ENCODE measurements at places on chromosomes 7 and 10.

GRCh38 chr7:25652366-25652765, 424.1 kb upstream of the NPVF start:
- no peaks in the 10 kb centered on the region for H3K27me3 ChIP-seq
- H3K27ac ChIP-seq: no peak overlapping the region
- no peak overlapping the region for H3K4me3 ChIP-seq
- no peaks in the 10 kb centered on the region for H3K36me3 ChIP-seq
- peaks cover 32% of the 10 kb centered on the region for H3K4me1 ChIP-seq

DNA sequence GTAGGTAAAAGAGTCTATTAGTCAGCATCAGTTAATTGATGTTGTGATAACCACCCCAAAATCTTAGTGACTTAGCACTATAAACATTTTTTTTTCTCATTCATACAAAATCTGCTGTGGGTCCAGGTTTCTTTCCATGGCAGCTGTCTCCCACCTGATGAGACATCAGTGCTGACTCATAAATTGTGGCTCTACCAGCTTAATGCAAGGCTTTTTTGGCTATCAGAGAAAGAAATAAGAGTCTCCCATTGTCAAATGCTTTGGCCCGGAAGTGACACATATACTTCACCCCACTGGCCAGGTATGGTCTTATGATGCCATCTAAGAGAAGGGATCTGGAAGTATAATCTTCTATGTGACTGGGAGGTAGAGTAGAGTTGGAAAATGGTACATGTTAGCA, 14.5 kb downstream of the DNAJB9 start:
- H3K4me1 ChIP-seq: peaks cover 25% of the 10 kb centered on the region
- DNase-seq: no peak
- peaks cover 9% of the 10 kb centered on the region for H3K36me3 ChIP-seq
- no peaks in the 10 kb centered on the region for H3K27me3 ChIP-seq

DNA sequence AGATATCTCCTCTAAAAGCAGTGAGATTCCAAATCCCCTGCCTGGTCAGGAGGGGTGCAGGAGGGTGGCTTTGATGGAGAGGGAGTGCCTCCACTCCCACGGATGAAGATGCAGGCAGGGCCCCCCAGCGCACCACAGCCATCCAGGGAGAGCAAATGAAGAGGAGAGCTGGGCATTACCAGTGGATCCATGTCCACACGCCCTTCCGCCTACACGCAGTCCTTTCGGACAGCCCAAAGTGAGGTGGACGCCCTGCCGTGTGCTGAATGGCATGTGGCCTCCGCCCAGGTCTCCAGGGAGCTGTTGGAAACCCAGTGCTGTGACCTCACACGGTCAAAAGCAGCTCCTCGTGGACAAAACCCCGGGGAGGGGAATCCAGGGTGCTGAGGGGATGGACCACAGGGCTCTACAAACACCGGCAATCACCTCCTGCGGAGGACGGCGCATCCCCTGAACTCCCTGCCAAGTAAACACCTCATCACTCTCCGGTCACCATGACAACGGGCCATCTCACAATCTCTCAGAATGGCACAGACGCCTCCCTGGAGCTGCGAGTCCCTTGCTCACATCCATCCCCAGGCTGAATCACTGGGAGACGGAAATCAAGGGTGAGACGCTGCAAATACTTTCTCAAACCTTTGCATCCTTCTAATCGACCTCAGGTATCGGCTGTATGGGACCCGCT, 35.0 kb upstream of the DNAAF5 start:
- H3K4me1 ChIP-seq: no peaks in the 10 kb centered on the region
- no peak for DNase-seq
- H3K27me3 ChIP-seq: no peaks in the 10 kb centered on the region

- peak; percentile 52 for DNase-seq
- H3K27me3 ChIP-seq: no peaks in the 10 kb centered on the region
- H3K27ac ChIP-seq: peak overlapping the region; percentile 44
- H3K4me1 ChIP-seq: peaks cover 25% of the 10 kb centered on the region
- no peak overlapping the region for H3K4me3 ChIP-seq
Measured at GRCh38 chr10:24617771-24618396, 105.8 kb downstream of the ARHGAP21 start.

DNA sequence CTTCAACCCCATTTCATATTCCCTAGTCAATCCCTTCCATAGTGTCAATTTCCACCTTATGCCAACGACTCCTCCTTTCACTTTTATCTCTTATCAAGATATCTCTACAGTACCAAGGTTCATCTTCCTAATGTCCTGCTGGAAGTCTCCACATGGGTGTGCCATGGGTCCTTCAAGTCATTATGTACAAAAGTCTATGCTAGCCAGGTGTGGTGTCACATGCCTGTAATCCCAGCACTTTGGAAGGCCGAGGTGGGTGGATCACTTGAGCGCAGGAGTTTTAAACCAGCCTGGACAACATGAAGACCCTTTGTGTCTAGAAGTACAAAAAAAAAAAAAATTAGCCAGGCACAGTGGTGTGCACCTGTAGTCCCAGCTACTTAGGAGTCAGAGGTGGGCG, 47.6 kb downstream of the PRTFDC1 start:
- no peaks in the 10 kb centered on the region for H3K27me3 ChIP-seq
- peaks cover 14% of the 10 kb centered on the region for H3K4me1 ChIP-seq
- H3K27ac ChIP-seq: no peak overlapping the region
- H3K4me3 ChIP-seq: no peak overlapping the region

GRCh38 chr10:124386186-124387077, 32.3 kb downstream of the OAT start:
- no peak for DNase-seq
- H3K27me3 ChIP-seq: peaks cover 3% of the 10 kb centered on the region
- H3K4me1 ChIP-seq: peaks cover 2% of the 10 kb centered on the region
- no peaks in the 10 kb centered on the region for H3K36me3 ChIP-seq
- H3K4me3 ChIP-seq: no peak overlapping the region

- peaks cover 6% of the 10 kb centered on the region for H3K27me3 ChIP-seq
- peaks cover 32% of the 10 kb centered on the region for H3K4me1 ChIP-seq
- H3K36me3 ChIP-seq: no peaks in the 10 kb centered on the region
- peak overlapping the region; percentile 83 for H3K27ac ChIP-seq
Measured at GRCh38 chr7:80316811-80317210, 182.2 kb downstream of the GNAI1 start.

DNA sequence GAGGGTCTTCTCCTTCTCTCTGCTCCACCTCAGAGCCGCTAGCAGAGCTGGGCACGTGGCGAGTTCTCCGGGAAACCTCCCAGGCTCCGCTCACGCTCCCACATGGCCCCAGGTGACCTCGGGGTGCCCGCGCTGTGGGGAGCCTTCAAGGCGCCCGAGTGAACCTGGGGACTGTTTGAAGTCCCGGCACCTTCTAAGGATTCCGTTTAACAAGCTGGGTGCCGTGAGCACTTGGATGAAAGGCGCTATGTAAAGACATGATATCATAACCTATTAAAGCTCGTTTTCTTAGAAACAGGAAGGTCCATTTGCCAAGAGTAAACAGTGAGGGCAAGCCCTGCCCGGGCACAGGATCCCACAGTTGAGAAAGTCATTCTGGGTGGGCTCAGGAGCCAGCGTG, 15.8 kb upstream of the MYL10 start:
- H3K27ac ChIP-seq: no peak overlapping the region
- no peak for DNase-seq
- H3K4me1 ChIP-seq: peaks cover 9% of the 10 kb centered on the region
- no peaks in the 10 kb centered on the region for H3K36me3 ChIP-seq
- no peaks in the 10 kb centered on the region for H3K27me3 ChIP-seq

GRCh38 chr10:7445474-7446185, 34.8 kb upstream of the SFMBT2 start:
- no peak overlapping the region for H3K27ac ChIP-seq
- peaks cover 30% of the 10 kb centered on the region for H3K27me3 ChIP-seq
- H3K36me3 ChIP-seq: no peaks in the 10 kb centered on the region
- peaks cover 3% of the 10 kb centered on the region for H3K4me1 ChIP-seq
- no peak overlapping the region for H3K4me3 ChIP-seq
- DNase-seq: no peak

GRCh38 chr7:30038196-30038980, 10.2 kb downstream of the PLEKHA8 start:
- no peak for DNase-seq
- H3K4me1 ChIP-seq: peaks cover 31% of the 10 kb centered on the region
- peaks cover 20% of the 10 kb centered on the region for H3K36me3 ChIP-seq
- no peak overlapping the region for H3K4me3 ChIP-seq

- H3K4me3 ChIP-seq: no peak overlapping the region
- peaks cover 2% of the 10 kb centered on the region for H3K36me3 ChIP-seq
- DNase-seq: no peak
- no peaks in the 10 kb centered on the region for H3K27me3 ChIP-seq
Measured at GRCh38 chr10:113059371-113059780, 109.3 kb downstream of the TCF7L2 start.

GRCh38 chr10:70660722-70661121, 11.6 kb upstream of the ADAMTS14 start:
- no peaks in the 10 kb centered on the region for H3K27me3 ChIP-seq
- H3K27ac ChIP-seq: no peak overlapping the region
- peaks cover 23% of the 10 kb centered on the region for H3K4me1 ChIP-seq
- no peak for DNase-seq

GRCh38 chr10:27688276-27688675, 57.3 kb downstream of the MKX start:
- no peak overlapping the region for H3K27ac ChIP-seq
- no peaks in the 10 kb centered on the region for H3K36me3 ChIP-seq
- no peak for DNase-seq
- H3K4me1 ChIP-seq: peaks cover 2% of the 10 kb centered on the region

- no peaks in the 10 kb centered on the region for H3K36me3 ChIP-seq
- H3K27me3 ChIP-seq: no peaks in the 10 kb centered on the region
- H3K27ac ChIP-seq: no peak overlapping the region
- H3K4me1 ChIP-seq: peaks cover 36% of the 10 kb centered on the region
Measured at GRCh38 chr7:50754241-50754640, 28.5 kb downstream of the GRB10 start.

- no peaks in the 10 kb centered on the region for H3K27me3 ChIP-seq
- peaks cover 41% of the 10 kb centered on the region for H3K4me1 ChIP-seq
- peaks cover 22% of the 10 kb centered on the region for H3K36me3 ChIP-seq
- H3K4me3 ChIP-seq: no peak overlapping the region
- H3K27ac ChIP-seq: peak overlapping the region; percentile 74
Measured at GRCh38 chr7:4747746-4748145, 27.7 kb upstream of the AP5Z1 start.

GRCh38 chr10:121157998-121158397, 306.8 kb downstream of the WDR11 start:
- no peak overlapping the region for H3K27ac ChIP-seq
- H3K27me3 ChIP-seq: no peaks in the 10 kb centered on the region
- no peaks in the 10 kb centered on the region for H3K36me3 ChIP-seq
- DNase-seq: no peak
- H3K4me3 ChIP-seq: no peak overlapping the region
- peaks cover 6% of the 10 kb centered on the region for H3K4me1 ChIP-seq

GRCh38 chr7:26112203-26112740, 39.7 kb upstream of the NFE2L3 start:
- no peak overlapping the region for H3K4me3 ChIP-seq
- no peaks in the 10 kb centered on the region for H3K36me3 ChIP-seq
- H3K27ac ChIP-seq: no peak overlapping the region

DNA sequence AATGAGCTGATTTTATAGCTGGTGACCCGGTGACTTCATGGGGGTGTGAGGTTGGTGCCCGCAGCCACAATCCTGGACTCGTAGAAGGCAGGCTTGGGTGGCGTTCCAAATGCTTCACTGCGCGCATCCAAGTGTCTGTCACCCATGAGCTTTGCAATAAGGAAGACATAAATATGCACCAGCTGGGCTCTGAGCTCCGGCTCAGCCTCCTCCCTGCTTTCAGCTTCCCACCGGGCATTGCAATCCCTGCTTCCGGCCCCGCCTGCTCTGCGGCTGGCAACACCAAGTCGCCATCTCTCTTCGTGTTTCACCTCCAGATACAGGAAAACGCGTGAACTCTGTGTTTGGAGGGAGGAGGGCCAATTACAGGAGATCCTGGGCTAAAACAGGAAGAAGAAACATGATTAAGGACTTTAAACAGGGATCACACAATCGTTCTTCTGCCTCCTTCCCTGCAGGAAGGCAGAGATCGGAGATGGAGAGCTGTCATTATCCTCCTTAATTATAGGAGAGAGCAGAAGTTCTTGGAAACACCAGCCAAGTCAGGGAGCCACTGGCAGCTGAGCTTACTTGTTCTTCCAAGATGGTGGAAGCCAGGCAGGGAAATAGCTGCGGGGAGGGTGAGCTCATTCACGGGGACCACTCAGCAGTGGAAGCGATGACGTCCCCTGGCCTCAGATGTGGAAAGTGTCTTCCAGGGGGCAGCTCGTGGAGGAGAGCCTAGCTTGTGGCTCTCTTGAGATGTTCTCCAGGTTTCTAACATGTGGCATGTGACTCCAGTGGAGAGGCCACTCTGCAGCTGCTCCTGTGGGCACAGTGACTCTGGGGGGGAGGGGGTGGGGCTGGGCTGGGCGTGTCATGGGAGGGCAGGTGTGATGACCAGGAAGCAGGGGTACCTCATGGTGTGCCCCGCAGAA, 134.9 kb downstream of the CAMK1D start:
- no peak for DNase-seq
- peaks cover 21% of the 10 kb centered on the region for H3K4me1 ChIP-seq
- no peak overlapping the region for H3K4me3 ChIP-seq
- peaks cover 12% of the 10 kb centered on the region for H3K27me3 ChIP-seq
- H3K36me3 ChIP-seq: no peaks in the 10 kb centered on the region

DNA sequence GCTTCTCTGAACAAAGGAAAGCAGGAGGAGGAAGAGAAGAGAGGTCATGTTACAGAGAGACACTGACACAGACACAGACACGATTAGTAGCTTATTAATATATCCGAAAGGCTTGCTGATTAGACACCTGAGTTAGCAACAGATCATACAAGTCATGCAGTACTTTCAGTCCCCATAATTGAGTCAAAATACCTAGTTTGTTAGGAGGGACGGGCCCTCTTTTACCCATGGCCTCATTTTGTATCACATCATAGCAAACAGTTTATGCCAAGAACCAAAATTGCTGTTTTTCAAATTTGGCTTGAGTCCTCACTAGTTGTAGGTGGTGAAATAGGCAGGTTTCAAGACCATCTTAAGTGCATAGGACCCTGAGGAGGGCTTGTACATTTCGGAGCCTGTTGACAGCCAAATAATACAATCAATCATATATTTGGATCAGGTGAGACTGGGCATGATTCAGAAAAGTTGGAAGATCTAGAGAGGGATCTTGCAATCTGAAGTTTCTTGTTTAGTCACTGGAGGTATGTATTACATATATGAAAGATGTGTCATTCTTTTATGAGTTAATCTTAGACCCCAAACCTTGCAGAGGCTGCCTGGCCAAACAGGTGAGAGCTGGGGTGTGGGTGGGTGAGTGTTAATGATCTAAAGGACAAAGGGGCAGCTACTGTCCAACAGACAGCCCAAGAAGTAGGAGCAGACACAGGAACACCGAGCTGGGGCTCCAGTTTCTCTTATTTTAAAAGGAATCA, 65.4 kb downstream of the PRPF18 start:
- H3K4me3 ChIP-seq: no peak overlapping the region
- H3K36me3 ChIP-seq: peaks cover 41% of the 10 kb centered on the region
- H3K4me1 ChIP-seq: peaks cover 8% of the 10 kb centered on the region
- no peak overlapping the region for H3K27ac ChIP-seq

GRCh38 chr7:47465191-47465590, 116.7 kb downstream of the TNS3 start:
- H3K27ac ChIP-seq: peak overlapping the region; percentile 51
- H3K36me3 ChIP-seq: peaks cover 23% of the 10 kb centered on the region

Data from mesothelial cell of epicardium (in vitro differentiated cells).